ENCODE measurements at places on chromosomes 12 and 14.
A peak's percentile ranks its signal among the peaks of the same experiment; 100 is the strongest.

DNA sequence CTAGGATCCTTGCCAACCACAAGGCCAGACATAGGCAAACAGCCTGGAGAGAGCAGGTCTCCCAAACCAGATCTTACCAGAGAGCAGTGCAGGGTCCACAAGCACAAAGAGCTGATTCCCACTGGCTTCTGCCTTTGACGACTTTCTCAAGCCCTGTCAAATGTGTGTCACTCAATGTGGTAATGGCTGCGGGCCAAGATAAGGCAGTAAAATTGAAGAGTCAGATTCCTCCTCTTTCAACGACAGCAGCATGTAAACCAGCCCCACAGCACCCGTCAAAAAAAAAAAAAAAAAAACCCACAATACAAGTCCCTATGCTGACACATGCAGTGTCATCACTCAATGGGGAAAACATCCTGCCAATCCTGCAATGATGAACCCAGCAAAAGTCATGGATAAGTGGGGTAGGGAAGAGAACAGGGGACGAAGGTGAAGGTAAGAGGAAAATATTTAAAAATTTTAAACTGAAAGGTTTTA, at the start of gene STON2:
Gene STON2, minus strand, starts transcription at position 123 of the 477 bp plus-strand sequence. CDS start 1,942 bp downstream, outside the sequence.
- DNase-seq = peak; percentile 83

- DNase-seq = no peak
Measured at GRCh38 chr12:25959071-25959961, 834 bp downstream of the RASSF8 start.

GRCh38 chr12:15556411-15557102, 232.6 kb downstream of the EPS8 start:
- DNase-seq = no peak

DNA sequence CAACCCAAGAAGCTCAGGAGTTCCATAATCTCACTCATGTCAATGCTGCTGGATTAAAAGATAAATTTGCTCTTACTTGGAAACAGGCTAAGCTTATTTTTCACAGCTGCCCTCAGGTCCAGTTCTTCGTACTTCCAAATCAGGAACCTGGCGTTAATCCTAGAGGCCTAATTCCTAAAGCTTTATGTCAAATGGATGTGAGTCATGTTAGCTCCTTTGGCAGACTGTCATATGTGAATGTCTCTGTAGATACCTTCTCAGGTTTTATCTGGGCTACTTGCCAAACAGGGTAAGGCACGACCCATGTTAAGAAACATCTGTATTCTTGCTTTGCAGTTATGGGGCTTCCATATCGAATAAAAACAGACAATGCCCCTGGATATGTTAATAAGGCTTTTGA, 504.6 kb downstream of the ALG10 start:
- DNase-seq = no peak

DNA sequence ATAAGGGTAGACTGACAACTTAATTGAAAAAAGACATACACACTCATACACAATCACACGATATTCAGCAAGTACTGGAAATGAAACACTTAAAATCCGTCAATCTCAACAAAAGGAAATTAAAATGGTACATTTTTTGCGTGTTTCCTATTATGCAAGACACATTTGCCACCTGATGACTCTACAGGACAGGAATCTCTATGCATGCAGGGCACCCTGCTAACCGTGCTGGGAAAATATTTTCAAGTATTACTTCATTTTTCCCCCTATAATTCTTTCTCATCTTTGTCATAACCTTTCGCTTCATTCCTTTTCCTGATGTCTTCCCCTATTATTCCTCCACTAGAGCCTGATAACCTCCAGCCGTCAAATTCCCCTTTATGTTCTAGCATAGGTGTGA, 150.2 kb downstream of the TMEM132D start:
- DNase-seq = no peak

DNA sequence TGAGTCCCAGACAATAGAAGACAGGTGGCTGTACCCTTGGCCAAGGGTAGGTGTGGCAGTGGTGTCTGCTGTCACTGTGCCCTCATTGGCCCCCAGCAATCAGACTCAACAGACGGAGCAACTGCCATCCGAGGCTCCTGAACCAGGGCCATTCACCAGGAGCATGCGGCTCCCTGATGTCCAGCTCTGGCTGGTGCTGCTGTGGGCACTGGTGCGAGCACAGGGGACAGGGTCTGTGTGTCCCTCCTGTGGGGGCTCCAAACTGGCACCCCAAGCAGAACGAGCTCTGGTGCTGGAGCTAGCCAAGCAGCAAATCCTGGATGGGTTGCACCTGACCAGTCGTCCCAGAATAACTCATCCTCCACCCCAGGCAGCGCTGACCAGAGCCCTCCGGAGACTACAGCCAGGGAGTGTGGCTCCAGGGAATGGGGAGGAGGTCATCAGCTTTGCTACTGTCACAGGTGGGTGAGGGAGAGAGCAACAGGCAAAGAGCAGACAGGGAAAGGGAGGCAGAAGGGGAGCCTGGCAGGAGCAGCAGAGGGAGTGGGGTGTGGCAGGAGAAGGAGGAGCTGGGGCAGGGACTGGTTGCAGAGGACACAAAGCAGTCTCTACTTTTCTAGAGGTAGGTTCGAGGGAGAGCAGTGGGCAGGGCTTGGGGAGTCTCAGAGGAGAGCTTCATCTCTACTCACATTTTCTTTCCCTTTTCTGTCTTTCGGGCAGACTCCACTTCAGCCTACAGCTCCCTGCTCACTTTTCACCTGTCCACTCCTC, 452 bp downstream of the INHBE start:
- no peak for DNase-seq

DNA sequence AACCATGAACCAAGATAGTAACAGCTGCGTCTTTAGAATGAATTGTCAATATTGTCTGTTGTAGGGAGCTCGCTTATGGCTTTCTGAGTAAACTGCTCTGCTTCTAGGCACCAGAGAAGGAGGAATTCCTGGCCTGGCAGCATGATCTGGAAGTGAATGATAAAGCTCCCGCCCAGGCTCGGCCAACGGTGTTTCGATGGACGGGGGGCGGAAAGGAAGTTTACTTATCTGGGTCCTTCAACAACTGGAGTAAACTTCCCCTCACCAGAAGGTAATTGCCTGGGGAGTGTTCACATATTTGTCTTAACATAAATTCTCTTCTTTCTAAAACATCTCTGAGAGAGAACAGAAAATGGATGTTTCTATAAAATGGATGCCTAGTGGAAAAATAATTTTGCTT, 4.3 kb downstream of the PRKAB1 start:
- no peak for DNase-seq

- DNase-seq = no peak
Measured at GRCh38 chr14:93017898-93018297, 94.9 kb downstream of the CHGA start.

GRCh38 chr12:114221136-114221833, 184.7 kb downstream of the TBX5 start:
- DNase-seq = no peak

DNA sequence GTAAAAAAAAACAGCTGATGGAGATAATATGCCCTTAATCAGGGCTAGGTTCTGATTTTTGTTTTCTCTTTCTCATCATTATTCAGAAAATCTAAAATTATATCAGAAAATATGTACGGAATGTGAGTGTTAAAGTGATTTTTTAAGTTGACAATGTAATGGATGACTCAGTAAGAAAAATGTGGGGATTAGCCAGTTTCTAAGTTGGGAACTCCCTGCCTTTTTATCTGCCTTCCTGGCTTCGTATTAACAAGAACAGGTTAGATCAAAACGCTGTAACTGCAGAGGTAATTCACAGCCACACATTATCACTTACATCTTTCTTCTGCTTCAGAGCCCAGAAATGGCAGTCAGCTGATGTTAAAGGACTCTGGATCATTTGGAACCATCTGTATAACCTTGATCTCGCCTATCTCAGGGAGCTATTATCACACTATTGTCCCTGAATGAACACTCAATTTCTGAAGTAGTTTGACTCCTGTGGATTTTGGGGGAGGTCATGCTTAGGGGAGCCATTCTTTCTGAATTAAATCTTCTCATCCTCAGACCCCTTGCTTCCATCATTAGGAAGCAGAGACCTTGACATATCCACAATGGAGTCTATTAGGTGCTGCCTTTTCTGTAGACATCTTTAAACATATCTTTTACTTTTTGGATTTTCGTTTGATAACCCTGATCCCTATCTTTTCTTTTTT, 135.7 kb upstream of the SLC16A7 start:
- DNase-seq = no peak

- DNase-seq = no peak
Measured at GRCh38 chr12:55712700-55713415, 3.0 kb upstream of the BLOC1S1 start.

GRCh38 chr14:95833429-95833828, 43.2 kb upstream of the TUNAR start:
- no peak for DNase-seq

DNA sequence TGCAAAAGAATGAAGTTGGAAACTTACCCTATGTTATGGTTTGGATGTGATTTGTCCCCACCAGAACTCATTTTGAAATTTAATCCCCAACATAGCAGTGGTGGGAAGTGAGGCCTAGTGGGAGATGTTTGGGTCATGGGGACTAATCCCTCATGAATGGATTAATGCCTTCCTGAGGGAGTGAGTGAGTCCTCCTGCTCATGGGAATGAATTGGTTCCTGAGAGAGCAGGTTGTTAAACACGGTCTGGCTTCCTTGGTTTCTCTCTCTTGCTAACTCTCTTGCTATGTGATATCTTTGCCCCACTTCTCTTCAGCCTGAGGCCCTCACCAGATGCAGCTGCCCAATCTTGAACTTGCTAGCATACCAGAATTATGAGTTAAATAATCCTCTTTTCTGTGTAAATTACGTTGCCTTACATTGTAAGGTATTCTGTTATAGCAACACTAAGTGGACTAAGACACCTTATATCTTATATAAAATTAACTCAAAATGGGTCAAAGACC, 22.2 kb upstream of the CCDC91 start:
- no peak for DNase-seq

DNA sequence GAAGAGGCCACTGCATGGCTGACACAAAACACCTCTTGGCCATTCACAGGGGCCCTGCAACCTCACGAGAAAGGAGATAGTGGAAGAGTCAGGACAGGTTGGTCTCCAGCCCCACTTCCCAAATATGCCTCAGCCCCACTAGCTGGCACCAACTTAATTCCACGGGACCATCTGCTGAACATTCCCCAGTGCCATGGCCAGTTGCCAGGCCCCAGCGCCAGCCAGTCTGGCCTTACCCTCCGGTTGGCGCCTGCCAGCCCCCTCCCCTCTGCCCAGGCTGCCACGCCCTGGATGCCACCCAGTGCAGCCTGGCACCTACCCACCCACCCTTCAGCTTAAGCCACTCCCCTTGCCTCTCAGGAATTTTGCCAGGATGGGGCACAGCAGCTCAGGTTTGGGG, 21.2 kb upstream of the HSPB8 start:
- DNase-seq = no peak

DNA sequence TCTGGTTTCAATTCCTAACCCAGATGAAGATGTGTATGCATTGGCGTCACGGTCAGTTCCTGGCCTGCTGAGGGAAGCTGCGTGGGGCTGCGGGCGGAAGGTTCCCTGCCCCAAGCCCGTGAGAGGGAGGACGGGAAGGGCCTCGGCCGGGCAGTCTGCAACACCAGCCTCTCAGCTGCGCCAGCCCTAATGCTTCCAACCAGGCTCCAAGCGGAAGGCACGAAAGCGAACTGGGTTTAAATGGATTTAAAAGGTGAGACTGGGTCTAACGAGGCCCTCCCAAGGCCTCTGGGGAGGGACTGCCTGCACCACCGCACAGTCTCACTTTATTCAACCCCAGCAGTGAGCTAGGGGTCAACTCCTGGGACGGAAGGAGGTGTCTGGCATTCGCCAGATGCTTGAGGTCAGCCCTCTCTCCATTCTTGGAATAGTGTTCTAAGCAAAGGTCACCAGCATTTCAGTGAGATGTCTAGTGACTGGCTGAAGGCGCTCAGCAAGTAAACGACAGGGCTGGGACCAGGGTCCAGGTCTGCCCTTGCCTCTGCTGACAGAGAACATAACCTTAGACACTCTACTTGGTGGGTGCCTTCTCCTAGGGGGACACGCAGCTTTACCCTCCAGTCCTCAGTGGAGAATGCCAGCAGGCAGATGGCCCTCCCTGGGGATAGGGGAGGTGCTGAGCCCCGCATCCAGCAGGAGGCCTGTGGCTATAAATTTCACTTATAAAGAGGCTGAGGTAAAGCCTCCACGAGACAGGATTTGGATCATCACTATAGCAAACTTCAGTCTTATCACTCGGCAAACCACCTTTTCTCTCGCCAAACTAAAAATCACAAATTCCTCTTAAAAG, 92.2 kb downstream of the PIWIL1 start:
- DNase-seq = no peak

DNA sequence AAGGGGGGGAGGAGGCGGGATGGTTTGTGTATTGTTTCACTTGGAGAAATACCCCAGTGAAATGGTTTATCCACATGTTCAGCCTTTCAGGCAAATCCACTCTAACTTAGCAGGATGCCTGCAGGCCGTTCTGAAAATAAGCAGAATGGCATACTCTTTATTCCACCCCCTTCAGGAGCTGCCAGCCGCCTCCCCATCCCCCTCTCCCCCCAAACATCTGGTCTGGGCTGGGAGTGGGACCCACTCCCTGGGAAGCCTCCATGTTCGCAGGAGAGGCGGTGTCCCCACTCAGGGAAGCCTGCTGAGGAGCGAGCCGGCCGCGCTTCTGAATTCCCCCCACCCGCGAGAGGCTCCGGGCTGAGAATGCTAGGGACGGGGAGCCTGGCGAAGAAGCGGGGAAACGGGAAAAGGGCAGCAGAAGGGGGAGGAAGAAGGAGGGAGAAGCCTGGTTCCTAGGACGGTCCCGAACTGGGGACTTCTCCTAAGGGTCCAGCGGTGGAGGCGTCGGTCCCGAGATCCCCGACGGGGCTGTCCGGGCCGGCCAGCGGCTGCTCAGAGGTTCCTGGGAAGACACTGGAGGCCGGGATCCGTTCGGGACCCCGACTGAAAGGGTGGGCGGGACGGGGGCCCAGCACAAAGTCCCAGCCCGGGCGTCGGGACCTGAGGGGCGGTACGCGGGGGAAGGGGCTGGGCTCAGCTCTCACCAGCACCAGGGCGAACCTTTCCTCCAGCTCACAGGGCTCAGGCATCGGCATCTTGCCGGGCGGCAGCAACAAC, 666 bp downstream of the FMNL3 start:
- DNase-seq = peak; percentile 46

- DNase-seq = no peak
Measured at GRCh38 chr14:55477680-55478079, 37.3 kb upstream of the TBPL2 start.

- DNase-seq = no peak
Measured at GRCh38 chr12:49277466-49277865, 12.6 kb downstream of the TUBA1C start.

DNA sequence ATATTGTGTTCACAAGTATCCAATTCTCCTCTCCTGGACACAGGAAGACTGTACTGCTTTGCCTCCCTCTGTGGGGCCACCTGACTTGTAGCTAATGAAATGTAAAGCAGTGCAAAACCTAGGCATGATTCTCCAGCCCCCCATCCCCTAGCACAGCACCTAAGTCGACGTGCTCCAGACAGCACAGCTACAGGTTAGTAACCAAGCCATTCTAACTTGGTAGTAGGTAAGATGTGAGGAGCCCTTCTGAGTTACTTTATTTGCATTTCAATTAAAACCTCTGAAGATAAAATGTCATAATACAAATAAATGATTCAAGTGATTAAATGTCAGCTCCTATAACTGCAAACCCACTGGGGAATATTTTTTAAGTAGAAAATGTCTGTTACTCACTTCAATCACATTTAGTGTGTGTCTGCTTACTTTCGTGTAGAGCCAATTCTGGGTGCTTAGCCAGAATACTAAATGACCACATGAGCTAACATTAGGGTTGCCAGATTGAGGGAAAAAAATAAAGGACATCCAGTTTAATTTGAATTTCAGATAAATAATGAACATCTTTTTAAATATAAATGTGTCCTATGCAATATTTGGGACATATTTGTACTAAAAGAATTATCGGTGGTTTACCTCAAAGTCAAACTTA, 64.8 kb upstream of the HIF1A start:
- no peak for DNase-seq
